Activated naive CD4-positive, alpha-beta T cell treated with Interleukin-2 at 50 U/mL for 16 hours (primary cell): ENCODE measurements at places on chromosomes 5 and 9.

DNA sequence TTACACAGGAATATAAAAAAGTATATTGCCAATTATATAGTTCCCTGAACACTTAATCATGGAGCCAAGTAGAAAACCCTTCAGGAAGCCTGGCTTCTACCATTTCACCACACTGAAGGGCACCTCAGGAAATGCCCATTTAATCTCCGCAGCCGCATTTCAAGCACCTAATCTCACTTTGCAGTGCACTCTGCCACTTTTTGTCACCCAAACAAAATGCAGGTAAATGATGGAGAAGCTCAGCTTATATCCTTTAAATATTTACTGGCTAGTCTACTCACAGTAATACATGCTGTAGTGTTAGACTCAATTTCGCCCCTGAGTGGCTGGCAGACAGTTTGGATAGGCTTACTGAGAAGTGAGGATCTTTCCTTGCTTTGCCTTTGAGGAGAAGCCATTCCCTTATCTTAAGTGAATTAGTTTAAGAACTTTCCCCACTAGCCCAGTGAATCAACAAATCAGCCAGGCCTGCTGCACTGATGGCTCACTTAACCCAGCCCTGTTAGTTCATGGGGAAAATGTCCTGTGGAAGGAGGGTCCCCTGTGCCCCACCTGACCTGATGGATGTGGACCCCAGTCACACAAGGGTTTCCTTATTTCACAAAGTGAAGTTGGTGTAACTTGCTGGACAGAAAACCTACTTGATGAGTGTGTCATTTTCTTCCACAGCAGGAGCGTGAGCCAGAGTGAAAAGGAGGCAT, 209.7 kb downstream of the CAAP1 start:
- no peak for DNase-seq

DNA sequence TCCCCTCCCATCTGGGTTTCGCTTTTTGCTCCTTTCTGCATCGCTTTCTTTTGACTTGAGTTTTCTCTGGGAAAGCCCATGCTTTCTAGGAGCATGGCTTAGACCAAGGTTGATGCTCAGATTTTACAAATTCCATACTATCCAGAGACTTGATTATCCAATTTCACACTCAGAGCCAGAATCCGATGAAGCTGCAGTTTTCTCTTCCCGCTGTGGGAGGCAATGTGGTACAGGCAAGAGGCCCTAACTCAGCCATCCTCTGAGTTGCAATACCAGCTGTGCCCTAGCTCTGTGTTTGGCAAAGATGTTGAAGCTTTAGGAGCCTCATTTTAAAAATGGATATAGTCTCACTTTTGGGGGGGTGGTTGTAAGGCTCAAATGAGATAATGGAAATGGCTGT, 85.1 kb downstream of the BRINP1 start:
- DNase-seq: no peak

- no peak for DNase-seq
Measured at GRCh38 chr5:135569755-135570452, 8.9 kb downstream of the CXCL14 start.

- DNase-seq: no peak
Measured at GRCh38 chr5:95959888-95960666, 1.6 kb downstream of the ELL2 start.

DNA sequence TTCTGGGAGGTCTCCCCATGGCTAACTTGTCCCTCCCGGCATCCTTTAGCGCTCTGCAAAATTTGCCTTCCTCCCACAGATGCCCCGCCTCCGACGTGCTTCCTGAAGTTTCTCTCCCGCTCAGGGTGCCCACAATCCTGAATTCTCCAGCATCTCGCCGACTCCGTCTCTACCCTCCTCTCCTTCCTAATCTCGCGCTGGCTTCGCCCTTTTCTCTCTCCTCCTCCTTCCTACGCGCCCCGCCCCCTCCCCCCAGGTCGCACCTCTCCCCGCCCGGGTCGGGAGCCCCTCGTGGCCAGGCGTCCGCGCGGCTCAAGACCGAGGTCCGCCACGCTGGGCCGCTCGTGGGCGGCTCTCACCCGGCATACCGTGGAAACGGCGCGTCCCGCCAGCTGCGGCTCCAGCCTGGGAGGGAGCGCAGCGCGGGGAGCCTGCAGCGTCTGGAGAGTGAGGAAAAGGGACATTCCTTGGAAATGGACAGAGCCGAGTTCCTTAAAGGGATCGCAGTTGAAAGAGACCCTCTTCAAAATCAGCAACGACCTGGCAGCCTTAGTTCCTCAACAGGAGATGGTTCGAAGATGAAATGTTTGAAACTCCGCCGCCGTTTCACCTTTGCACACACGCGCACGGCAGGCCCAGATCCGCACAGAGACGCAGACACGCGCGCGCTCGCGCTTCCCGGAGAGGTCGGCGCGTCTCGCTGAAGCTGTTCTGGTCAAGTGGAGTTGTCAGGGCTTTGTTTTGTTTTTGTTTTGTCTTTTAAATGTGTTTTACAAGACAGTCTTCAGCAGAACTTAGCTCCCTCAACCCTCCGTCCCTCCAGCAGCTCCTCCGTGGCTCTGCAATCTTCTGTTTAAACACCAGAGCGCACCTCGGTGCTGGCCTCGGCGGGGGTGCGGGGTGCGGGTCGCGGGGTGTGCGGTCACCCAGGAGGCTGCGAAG, 5.0 kb upstream of the IRX2 start:
- no peak for DNase-seq

DNA sequence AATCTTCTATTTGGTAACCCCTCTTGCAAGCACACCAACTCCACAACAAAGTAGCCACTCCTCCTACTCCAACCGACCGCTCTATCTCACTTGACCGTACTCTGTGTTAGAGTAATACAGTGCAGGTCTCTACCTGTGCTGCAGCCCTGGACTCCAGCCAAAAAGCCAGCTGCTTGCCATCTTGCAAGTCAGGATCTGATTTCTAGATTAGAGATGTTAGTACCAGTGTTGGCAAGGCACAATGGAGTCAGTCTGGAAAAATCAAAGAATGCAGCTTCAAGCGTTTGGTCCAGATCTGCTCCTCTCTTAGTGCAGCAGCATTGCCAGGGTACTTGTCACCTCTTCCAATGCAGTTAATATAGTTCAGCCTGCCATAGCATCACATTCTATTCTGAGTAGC, 477.6 kb downstream of the ZSWIM6 start:
- DNase-seq: no peak

DNA sequence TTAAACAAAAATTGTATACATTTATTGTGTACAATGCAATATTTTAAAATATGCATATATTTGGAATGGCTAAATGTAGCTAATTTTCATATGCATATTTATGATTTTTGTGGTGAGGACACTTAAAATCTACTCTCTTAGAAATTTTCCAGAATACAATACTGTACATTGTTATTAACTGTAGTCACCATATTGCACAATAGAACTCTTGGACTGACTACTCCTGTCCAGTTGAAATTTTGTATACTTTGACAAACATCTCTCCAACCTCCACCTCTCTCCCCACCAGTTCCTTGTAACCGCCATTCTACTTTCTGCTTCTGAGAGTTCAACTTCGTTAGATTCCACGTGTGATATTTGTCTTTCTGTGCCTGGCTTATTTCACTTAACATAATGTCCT, 49.2 kb upstream of the TAF11L2 start:
- no peak for DNase-seq

DNA sequence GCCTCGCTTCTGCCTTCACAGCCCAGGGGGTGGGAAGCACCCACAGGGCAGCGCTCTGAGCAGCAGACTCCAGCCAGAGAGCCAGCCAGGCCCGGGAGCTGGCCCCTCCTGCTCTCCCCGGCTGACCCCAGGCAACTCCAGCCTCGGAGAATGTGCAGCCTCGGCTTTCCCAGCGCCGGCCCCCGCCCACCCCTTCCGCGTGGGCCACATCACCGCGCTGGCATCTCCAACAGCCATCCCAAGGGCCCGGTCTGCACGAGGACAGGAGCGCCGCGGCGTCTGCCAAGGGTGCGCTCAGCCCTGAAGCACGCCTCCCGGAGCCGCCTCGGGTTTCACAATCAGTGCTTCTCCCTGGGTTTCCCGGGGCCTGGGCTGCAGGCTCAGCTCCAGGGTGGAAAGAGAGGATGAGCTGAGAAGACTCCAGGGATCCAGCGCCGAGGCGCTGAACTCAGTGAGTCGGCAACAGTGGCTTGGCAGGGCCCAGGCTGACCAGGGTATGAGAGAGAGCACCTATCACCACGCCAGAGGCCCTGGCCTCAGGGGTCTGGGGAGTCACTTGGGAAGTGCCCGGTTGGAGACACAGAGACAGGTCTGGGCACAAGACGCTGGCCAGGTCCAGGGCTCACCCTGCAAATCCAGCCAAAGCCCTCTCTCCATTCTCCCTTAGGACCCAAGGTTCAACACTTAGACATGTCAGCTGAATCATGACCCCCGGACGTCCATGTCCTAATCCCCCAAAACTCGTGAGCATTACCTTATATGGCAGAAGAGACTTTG, 79.6 kb downstream of the ADAMTS2 start:
- DNase-seq: no peak

DNA sequence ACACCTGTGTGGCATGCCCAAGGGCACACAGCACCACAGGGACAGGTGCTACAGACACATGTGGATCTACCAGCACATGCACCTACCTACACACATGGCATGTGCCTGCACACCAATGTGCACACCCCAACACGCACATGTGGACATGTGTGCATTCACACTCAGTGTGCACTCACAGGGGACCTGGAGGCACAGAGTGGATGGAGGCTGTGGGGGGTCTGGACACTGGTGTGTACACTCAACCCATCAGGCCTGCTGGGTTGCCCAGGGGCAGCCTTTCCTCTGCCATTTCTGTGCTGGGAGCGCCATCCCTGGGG, 1.7 kb downstream of the CRB2 start:
- DNase-seq: no peak

GRCh38 chr9:82202808-82203207, 214.2 kb downstream of the SPATA31D1 start:
- DNase-seq: no peak

- DNase-seq: no peak
Measured at GRCh38 chr9:132011896-132012295, 67.8 kb downstream of the MED27 start.

GRCh38 chr9:112193572-112194288, 18.6 kb upstream of the SUSD1 start:
- no peak for DNase-seq

- DNase-seq: no peak
Measured at GRCh38 chr9:17082343-17083064, 52.3 kb upstream of the CNTLN start.

- no peak for DNase-seq
Measured at GRCh38 chr5:74693191-74693590, 8.2 kb downstream of the HEXB start.

DNA sequence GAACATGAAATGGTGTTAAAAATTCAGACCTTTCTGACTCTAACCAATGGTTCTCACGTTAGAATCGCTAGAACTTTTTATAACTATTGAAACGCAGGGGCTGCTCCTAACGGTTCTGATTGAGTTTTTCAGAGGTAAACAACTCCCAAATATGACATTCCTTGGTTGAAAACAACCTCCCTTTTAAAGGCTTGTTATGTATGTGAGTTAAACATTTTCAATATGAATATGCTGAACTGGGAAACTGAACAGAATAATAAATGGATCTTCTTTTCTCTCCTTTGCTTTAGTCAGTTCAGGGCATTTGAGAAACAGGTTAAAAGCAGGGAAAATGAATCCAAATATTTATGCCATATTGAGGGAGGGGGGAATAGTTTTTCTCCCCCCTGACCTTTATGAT, 13.2 kb upstream of the DPYSL3 start:
- DNase-seq: no peak

- DNase-seq: no peak
Measured at GRCh38 chr9:125472926-125473701, 211.5 kb downstream of the GAPVD1 start.

DNA sequence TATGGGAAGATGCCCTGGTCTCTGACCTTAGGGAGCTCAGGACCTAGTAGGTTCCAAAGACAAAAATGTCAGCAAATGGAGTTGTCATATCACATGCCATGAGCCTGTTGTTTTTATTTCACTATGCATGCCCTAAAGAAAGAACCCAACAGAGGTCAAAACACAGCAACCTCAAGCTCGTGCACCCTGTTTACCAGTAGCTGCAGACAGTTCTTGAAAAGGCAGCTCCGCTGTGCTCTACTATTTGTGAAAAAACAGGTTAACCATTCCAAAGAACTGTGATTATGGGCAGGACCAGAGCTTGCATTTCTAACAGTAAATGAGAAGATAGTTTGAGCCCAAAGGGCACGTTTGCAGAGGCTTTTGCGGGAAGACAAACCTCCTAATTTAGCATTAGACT, 22.8 kb downstream of the ITK start:
- no peak for DNase-seq

- no peak for DNase-seq
Measured at GRCh38 chr5:137105351-137106035, 393.6 kb downstream of the SPOCK1 start.

DNA sequence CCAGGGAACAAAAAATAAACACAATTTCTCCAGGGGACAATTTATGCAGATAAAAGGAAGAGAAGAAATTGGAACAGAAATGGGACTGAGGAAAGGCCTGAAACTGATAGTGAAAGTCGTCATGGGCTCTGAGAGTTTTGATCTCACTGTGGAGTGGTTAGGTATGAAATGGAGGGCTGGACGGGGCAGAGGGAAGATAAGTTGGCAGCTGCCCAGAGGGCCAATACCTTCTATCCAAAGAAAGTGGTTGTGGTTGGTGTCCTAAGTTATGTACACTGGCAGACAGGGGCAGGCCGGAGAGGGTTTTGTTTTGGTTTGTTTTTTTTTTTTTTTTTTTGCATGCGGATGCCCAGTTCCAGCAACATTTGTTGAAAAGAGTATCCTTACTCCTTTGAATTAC, 46.1 kb downstream of the ZNF618 start:
- DNase-seq: no peak

- no peak for DNase-seq
Measured at GRCh38 chr5:160009591-160009989, 651 bp downstream of the TTC1 start.

GRCh38 chr9:105835721-105836120, 141.4 kb downstream of the TMEM38B start:
- DNase-seq: no peak
